ENCODE measurements at places on chromosomes 12 and 14. TPM values are rescaled to one million over a fixed set of nuclear protein-coding genes. Genes with fewer than 3 reads are reported as not detected.

- DNase-seq, result peak; percentile 97
Observed at GRCh38 chr12:53063708-53064612, 14.1 kb downstream of the TNS2 start.

AHNAK2 gene
- 31.8 TPM for total RNA-seq

- peak; percentile 32 for DNase-seq
Observed at GRCh38 chr14:64218344-64219240, 75.6 kb downstream of the ESR2 start.

- DNase-seq, result no peak
Observed at GRCh38 chr12:32448586-32448985, 49.2 kb downstream of the FGD4 start.

DNA sequence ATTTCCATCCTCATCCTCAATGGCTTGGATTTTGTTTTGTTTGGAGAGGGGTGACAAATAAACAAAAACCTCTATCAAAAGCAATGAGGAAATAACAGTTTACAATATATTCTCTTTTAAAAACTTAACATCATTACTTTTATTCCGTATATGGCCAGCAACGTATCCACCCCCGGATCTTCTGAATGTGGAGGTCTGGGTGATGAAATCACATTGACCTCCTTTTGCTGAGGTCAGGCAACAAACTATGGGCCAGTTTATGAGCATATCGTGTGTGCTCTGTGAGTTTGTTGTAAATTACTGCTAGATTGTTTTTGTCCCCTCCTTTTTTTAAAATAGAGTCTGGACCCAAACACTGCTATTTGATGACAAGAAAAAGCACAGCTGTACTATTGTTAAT, 178.1 kb downstream of the BCAT1 start:
- no peak for DNase-seq

GRCh38 chr14:99734406-99735051, 50.4 kb downstream of the CYP46A1 start:
- DNase-seq, result peak; percentile 83

- no peak for DNase-seq
Observed at GRCh38 chr12:117328556-117329100, 32.8 kb downstream of the NOS1 start.

- no peak for DNase-seq
Observed at GRCh38 chr12:52630008-52630500, 11.7 kb upstream of the KRT73 start.

PIANP gene
- not detected for total RNA-seq

ANKRD9 gene
- 15.6 TPM for total RNA-seq

- DNase-seq, result no peak
Observed at GRCh38 chr14:54746019-54746418, 156.6 kb downstream of the GCH1 start.

PMCH gene
- total RNA-seq, result not detected

WBP11 gene
- 10.3 TPM for total RNA-seq

Measured in osteoblast (primary cell).